ENCODE measurements at places on chromosomes 12 and 14.
A peak's percentile ranks its signal among the peaks of the same experiment; 100 is the strongest.

GRCh38 chr14:68976160-68977067 lies 2.7 kb downstream of the ACTN1 start:
- DNase-seq = no peak

- DNase-seq = no peak
These were observed 4.3 kb upstream of the FKBP11 start for GRCh38 chr12:48929551-48929950.

DNA sequence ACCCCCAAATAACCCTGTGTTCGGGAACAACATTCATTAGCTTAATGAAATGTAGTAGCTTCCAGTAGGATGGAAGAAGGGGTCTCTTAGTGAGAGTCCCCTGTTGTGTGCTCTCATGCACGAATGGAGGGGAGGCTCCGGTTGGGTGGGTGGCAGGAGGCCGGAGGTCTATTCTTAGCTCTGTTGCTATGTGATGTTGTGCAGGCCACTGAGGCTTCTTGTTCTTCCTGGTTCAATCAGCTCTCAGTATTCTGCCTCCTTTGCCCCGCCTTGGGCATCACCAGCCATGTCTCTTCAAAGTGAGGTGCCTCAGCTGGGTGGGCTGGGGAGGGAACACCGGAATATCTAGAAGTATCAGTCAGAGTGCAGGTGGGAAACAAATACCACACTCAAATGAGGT lies 50.8 kb downstream of the KCNA1 start:
- DNase-seq = no peak

GRCh38 chr14:104293231-104293841 lies 154.9 kb downstream of the KIF26A start:
- DNase-seq = no peak

DNA sequence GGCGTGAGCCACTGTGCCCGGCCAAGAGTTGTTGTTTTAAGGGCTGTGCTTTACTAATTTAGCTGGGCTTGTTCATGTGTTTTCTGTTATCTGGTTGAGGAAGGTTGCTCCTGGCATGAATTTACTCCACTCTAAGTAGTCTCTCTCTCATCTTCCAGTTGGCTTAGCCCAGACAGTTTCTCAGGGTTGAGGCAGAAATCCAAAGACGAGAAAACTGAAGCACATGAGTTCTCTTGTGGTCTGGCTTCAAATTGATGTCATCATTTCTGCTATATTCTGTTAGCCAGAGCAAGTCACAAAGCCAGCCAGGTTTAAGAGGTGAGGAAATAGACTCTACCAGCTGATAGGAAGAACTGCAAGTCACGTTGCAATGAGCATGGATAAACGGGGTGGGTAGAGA lies 57.9 kb downstream of the E2F7 start:
- DNase-seq = no peak

DNA sequence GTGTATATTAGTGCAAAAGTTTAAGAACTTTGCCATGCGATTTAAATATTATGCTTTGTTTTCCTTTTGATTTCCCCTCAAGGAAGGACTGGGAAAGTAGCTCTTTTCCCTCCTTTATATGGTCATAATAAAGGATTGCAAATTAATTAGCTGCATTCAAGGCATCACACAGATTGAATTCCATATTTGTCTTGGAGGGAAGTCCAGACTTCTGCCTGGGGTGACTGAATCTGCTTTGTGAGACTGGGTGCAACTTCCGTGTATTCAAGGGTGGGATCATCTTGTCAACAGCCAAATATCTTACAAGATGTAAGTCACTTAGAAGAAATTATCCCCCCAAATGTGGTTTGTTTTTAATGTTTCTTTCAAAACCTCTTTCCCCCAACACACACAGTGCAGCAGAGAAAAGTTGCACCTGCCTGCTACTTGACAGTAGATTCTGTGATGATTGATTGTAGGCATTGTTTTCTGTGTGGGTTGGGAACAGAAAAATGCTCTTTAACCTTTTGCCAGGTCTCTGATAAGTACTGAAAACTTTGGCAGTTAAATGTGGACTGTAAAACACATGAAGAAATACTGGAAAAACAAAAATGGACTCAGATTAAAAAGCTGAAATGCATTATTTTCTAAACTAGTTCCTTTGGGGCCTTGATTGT lies 28.4 kb downstream of the STK38L start:
- DNase-seq = peak; percentile 1

- no peak for DNase-seq
These were observed 38.8 kb downstream of the FAM222A start for GRCh38 chr12:109752117-109753053.

DNA sequence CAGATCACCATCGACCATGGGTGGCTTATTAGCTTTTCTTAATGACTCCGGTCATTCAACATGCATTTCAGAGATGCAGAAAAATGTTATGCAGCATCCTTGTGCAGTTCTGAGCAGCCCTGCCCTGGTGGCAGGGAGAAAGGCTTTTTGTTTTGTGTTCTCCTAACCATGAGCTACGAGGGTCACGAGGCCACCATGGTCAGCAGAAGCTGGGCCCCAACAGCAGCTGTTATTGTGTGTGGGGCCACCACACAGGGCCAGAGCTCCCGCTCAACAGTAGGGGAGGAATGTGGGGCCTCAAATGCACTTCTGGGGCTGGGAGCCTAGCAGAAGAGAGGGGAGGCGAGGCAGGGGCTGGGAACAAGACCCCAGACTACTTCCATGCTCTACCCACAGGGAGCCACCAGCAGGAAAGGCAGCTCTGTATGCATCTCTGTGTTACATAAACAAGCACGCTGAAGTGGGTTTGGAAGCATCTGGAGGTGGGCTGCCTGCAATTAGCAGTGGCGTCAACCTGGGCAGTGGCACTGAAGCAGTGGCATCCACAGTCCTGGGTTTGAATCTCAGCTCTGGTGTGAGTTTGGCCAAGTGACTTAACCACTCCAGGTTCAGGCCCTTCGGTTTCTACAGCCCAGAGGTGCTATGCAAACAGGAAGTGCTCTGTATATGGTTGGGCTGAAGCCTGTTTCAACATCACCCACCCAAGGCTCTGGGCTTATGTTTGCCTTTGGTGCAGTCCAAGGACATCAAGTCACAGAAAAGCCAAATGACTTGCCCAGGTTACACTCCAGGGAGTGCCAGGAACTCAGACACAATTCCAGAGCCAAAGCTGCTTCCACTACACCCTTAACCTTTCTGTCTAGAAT lies 16.3 kb downstream of the GLTP start:
- no peak for DNase-seq

GRCh38 chr12:94127239-94128131 lies 20.9 kb upstream of the PLXNC1 start:
- DNase-seq = peak; percentile 38

DNA sequence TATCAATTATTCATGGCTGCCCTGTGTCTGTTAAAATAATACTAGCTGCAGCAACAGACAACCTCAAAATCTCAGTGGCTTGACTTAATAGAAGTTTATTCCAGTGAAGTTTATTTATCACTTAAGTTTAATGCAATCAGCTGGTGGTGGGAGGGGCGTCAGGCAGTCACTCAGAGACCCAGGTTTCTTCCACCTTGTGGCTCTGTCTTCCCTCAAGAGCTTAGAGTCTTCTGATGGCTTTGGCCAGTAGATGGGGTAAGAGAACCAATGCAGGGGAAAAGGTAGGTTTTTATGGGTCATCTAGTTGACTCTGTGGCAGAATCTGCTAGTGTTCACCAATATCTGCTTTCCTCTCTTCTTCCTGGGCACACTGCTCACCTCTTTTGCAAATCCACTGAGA lies 668.9 kb downstream of the AACS start:
- no peak for DNase-seq

GRCh38 chr12:14571779-14572178 lies 4.1 kb upstream of the PLBD1 start:
- no peak for DNase-seq

DNA sequence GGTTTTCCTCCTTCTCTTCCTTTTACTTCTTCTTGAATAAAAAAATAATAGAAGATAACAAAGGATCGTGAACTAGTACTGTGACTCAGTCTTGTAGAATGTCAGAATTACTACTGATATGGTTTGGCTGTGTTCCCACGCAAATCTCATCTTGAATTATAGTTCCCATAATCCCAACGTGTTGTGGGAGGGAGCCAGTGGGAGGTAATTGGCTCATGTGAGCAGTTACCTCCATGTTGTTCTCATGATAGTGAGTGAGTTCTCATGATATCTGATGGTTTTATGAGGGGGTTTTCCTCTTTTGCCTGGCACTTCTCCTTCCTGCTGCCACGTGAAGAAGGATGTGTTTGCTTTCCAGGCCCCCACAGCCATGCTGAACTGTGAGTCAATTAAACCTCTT lies 549.6 kb downstream of the DIO2 start:
- DNase-seq = no peak

GRCh38 chr12:83074358-83074894 lies 387.7 kb downstream of the TMTC2 start:
- no peak for DNase-seq

DNA sequence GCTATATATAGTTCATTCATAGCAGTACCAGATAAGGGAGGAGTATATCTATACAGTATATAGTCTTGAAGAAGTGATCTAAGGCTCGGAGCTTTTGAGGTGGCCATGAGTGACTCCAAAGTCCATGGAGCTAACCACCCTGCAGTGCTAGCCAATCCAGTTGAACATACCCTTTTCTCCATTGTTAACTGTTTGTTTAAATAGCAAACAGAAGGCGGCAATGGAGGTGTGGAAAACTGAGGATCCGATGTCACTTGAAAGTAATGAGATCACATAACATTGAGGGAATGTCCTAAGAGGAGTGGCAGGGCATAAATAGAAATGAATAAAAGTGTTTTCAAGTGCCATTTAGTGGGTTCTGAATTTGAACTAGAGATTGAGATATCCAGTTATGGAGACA lies 12.4 kb upstream of the SNAPC1 start:
- DNase-seq = peak; percentile 9

GRCh38 chr12:53969588-53970259 lies 3.2 kb upstream of the HOXC11 start:
- DNase-seq = no peak

DNA sequence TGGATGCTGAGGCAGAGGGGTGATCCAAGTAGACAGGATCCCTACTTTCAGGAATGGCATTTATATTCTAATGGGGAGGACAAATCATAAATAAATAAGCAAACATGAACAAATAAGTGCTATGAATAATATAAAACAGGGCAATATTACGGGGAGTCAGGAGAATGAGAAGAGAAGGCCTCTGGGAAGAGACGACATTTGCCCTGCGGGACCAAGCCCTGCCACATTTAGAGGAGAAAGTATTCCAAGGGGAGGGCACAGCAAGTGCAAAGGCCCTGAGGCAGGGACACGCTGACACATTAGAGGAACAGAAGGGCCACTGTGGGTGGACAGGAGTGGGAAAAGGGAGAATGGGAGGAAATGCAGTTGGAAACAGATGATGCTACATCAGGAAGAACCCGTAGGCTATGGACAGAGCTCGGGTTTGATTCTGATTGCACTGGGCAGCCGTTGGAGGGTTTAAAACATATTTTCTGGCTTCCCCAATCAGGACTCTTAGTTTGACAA lies 1.3 kb downstream of the RNFT2 start:
- DNase-seq = no peak

- DNase-seq = no peak
These were observed 2.4 kb downstream of the GZMH start for GRCh38 chr14:24607081-24607480.

GRCh38 chr12:109671502-109671901 lies 42.1 kb upstream of the FAM222A start:
- no peak for DNase-seq

DNA sequence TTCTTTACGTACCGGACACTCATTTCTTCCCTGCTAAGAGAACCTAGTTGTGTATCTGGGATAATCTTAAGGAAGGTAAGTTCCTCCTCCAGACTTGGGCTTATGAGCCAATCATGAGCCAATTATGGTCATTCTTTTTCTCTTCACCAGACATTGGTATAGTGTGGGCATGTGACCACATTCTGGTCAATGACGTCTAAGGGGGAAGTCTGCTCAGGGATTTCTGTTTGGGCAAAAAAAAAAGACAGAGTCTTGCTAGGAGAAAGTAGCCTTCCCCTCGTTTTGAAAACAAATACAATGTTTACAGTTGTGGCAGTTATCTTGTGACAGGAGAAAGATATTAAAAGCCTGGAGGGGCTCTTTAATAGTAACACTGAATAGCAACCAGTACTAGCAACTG lies 20.1 kb upstream of the PLXNC1 start:
- no peak for DNase-seq

DNA sequence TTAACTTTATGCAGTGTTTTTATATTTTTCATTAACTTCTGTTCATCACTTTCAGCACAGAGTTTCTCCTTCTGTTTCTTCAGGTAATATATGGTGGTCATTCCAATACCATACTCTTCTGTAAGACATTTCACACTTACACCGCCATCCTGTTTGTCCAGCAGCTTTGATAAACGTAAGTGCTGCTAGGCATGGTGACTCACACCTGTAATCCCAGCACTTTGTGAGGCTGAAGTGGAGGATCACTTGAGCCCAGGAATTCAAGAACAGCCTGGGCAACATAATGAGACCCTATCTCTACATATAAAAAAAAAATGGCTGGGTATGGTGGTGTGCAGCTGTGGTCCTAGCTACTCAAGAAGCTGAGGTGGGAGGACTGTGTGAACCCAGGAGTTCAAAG lies 55.8 kb downstream of the EXOC5 start:
- no peak for DNase-seq

- peak; percentile 3 for DNase-seq
These were observed 1.9 kb downstream of the PCNX4 start for GRCh38 chr14:60093606-60094005.

Data from NCI-H526 (cell line).